ENCODE measurements at places on chromosomes 2 and 18.

DNA sequence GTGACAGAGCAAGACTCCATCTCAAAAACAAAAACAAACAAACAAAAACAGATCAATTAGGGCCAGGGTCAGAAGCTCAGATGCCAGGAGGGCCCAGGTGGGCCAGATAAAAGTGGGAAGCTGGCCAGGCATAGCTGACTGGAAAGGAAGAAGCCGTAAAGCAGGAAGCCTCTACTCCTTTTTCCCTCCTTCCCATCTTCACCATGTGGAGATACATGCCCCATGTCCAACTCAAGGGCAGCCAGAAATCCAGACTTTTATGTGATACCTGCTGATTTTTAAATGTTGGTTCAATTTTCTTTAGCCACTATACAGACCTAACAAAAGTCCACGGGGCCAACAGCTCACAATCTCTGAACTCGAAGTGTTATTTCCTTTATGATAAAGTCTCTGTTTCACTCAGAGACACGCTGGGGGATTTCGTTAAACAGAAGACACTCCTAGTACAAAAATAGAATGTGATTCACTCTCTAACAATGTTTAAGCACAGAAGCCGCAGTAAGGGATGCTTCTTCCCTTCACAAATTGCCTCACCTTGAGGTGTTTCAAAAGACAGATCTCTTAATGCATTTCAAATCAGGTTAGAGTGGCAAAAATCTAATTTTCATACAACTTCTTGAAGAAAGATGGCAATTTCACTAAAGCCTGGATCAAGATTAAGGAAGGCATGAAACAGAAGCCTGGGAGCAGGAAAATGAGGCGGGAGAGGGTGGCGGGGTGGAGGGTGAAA is 14.0 kb downstream of the TMEM247 start:
- no peaks in the 10 kb centered on the region for H3K27me3 ChIP-seq
- H3K4me3 ChIP-seq: no peak overlapping the region
- no peak for DNase-seq
- no peaks in the 10 kb centered on the region for H3K36me3 ChIP-seq

GRCh38 chr18:78687736-78688135 is 291.9 kb upstream of the SALL3 start:
- no peak overlapping the region for H3K4me3 ChIP-seq
- no peak overlapping the region for H3K27ac ChIP-seq
- no peak for DNase-seq
- no peaks in the 10 kb centered on the region for H3K27me3 ChIP-seq
- H3K4me1 ChIP-seq: no peaks in the 10 kb centered on the region

GRCh38 chr2:222753251-222753824 is 81.9 kb downstream of the MOGAT1 start:
- no peak overlapping the region for H3K4me3 ChIP-seq
- no peak for DNase-seq
- H3K36me3 ChIP-seq: no peaks in the 10 kb centered on the region
- H3K4me1 ChIP-seq: no peaks in the 10 kb centered on the region
- H3K27ac ChIP-seq: no peak overlapping the region

GRCh38 chr2:237456200-237456843 is 30.7 kb upstream of the MLPH start:
- peaks cover 10% of the 10 kb centered on the region for H3K4me1 ChIP-seq
- no peak overlapping the region for H3K27ac ChIP-seq
- no peak for DNase-seq
- H3K4me3 ChIP-seq: no peak overlapping the region
- no peaks in the 10 kb centered on the region for H3K36me3 ChIP-seq
- peaks cover 51% of the 10 kb centered on the region for H3K27me3 ChIP-seq

DNA sequence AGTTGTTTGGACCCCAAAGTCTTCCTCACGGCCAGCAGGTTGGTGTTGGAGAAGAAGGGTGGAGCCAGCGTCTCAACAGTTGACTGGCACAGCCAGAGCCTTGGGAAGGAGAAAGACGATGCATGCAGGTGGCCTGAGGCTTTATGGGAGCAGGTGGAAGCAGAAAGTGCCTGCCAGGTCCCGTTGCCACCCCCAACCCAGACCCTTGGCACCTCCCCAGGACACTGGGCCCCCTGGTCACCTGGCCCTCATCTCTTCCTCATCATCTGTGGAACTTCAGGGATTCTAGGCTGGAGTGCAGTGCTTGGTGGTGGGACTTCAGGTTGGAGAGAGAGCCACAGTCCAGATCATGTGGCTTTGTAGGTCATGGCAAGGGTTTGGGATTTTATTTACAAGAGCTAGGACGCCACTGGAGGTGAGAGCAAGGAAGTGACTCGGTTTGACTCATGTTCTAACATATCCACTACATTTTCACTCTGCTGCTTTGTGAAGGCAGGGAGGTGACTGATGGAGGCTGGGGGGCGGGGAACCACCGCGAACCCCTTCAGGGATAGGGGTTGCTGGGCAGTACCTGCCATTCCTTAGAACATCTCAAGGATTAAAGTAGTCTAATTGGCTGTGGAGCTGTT is 62.5 kb upstream of the B3GNT7 start:
- H3K4me3 ChIP-seq: no peak overlapping the region
- H3K4me1 ChIP-seq: no peaks in the 10 kb centered on the region
- peaks cover 16% of the 10 kb centered on the region for H3K36me3 ChIP-seq
- no peak overlapping the region for H3K27ac ChIP-seq
- DNase-seq: no peak

DNA sequence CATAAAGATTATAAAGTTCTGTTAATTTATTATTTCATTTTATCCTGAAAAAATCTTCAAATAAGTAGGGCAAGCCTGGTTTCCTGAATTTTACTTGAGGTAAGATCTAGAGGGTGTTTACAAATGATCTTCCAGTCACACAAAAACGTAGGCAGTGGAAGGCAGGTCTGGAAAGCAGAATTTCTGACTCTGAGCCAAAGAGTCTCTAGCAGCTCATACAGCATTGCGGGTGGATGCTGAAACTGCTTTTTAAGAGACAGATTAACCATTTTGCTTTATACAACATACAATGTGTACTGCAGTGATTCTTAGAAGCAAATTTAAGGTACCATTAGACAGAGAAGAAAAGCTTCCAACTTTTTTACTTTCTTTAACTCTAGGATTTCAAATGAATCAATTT is 117.0 kb downstream of the FTCDNL1 start:
- DNase-seq: no peak
- H3K4me3 ChIP-seq: no peak overlapping the region
- no peak overlapping the region for H3K27ac ChIP-seq
- no peaks in the 10 kb centered on the region for H3K36me3 ChIP-seq
- H3K4me1 ChIP-seq: no peaks in the 10 kb centered on the region

DNA sequence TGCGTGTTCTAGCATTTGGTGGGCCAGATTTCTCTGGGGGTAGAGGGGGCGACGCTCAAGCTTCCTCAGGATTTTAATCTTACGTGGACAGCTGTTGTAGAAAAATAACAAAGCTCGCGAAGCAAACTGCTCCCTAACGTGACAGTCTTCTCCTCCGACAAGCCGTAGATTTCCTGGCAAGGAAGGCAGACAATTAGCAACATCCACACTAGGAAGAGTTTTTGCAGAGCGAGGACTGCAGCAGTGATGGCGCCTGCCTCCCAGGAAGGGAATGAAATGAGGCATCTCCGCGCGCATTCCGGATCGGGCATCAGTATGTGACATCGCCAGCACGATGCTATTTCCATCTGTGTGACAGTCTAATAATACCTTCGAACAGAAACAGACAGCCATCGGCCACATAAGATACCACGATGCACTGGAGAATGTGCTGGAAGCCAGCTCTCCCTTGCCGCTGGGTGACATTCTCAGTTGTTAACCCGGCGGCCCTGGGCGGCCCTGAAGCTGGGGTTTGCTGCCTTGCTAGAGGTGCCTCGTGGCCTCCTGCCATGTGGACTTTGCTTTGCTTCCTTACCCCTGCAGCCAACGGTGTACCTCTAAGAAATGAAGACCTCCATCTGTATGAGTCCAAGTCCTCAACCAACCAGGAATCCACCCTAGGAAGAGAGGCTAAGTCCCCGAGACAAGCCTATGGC is 101.8 kb upstream of the AGAP1 start:
- no peak overlapping the region for H3K4me3 ChIP-seq
- H3K4me1 ChIP-seq: peaks cover 4% of the 10 kb centered on the region
- peaks cover 13% of the 10 kb centered on the region for H3K27me3 ChIP-seq

- peak overlapping the region; percentile 63 for H3K4me3 ChIP-seq
- H3K36me3 ChIP-seq: no peaks in the 10 kb centered on the region
- peak overlapping the region; percentile 82 for H3K27ac ChIP-seq
- DNase-seq: no peak
- no peaks in the 10 kb centered on the region for H3K27me3 ChIP-seq
These were observed 1.6 kb downstream of the KLHL29 start for GRCh38 chr2:23386339-23387220.

DNA sequence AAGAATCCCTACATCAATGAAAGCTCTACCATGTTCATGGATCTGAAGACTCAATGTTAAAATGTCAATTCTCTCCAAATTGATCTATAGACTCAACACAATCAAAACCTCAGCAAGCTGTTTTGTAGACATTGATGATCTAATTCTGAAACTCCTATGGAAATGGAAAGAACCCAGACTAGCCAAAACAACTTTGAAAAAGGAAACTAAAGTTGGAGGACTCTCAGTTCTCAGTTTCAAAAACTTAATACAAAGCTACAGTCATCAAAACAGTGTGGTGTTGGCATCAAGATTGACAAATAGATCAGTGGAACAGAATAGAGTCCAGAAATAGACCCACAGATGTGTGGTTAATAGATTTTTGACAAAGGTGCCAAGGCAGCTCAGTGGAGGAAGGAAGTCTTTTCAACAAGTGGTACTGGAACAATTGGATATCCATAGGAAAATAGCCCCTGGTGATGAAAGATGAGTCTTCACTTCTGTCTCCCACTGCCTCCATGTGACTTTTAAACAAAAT is 30.4 kb downstream of the LBH start:
- H3K4me3 ChIP-seq: no peak overlapping the region
- no peak for DNase-seq
- H3K4me1 ChIP-seq: peaks cover 11% of the 10 kb centered on the region
- no peak overlapping the region for H3K27ac ChIP-seq
- H3K27me3 ChIP-seq: no peaks in the 10 kb centered on the region

DNA sequence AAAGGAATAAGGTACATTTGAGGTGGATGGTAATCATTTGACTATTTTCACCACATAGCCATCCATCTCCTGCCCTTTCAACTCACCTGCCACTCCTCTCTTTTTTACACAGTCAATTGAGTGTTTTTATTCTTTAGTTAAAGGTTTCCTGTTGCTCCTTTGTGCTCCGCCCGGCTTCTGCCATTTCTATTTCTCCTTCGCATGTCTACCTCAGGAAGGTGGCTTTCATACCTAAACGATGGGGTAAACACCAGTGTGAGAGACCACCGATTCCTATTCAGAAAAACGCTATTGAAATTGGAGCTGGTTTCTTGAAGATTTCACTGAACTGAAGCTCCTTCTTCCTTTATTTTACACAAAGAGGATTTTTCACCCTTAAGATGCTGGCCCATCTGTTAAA is 1628.0 kb upstream of the PIK3C3 start:
- DNase-seq: no peak
- H3K4me1 ChIP-seq: no peaks in the 10 kb centered on the region
- H3K36me3 ChIP-seq: no peaks in the 10 kb centered on the region
- H3K27me3 ChIP-seq: no peaks in the 10 kb centered on the region
- no peak overlapping the region for H3K4me3 ChIP-seq

- no peak for DNase-seq
- no peaks in the 10 kb centered on the region for H3K36me3 ChIP-seq
- no peaks in the 10 kb centered on the region for H3K4me1 ChIP-seq
- no peaks in the 10 kb centered on the region for H3K27me3 ChIP-seq
These were observed 91.5 kb upstream of the NRP2 start for GRCh38 chr2:205590759-205591158.

GRCh38 chr2:143142598-143142997 is 13.4 kb downstream of the ARHGAP15 start:
- no peak overlapping the region for H3K4me3 ChIP-seq
- no peaks in the 10 kb centered on the region for H3K36me3 ChIP-seq
- H3K27ac ChIP-seq: no peak overlapping the region
- no peaks in the 10 kb centered on the region for H3K4me1 ChIP-seq
- no peaks in the 10 kb centered on the region for H3K27me3 ChIP-seq

DNA sequence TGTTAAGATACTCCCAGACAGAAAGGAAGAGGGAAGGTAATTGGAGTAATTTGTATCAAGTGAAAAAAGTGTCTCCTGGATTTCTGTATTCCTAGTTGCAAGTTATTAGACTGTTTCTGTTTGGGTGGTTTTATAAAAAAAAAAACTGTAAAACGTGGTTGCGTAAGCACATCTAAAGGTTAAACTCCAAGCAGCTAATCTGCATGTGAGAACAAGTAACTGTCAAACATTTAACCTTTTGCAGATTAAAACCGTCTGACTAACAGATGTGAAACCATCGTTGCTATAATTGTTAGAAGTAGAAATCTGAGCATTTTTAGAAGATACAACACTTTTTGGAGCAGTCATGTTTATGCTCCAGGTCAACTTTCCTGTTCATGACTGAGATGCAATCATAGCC is 72.3 kb downstream of the AFF3 start:
- peaks cover 3% of the 10 kb centered on the region for H3K4me1 ChIP-seq
- no peak overlapping the region for H3K27ac ChIP-seq
- DNase-seq: no peak
- H3K4me3 ChIP-seq: no peak overlapping the region
- H3K36me3 ChIP-seq: no peaks in the 10 kb centered on the region

DNA sequence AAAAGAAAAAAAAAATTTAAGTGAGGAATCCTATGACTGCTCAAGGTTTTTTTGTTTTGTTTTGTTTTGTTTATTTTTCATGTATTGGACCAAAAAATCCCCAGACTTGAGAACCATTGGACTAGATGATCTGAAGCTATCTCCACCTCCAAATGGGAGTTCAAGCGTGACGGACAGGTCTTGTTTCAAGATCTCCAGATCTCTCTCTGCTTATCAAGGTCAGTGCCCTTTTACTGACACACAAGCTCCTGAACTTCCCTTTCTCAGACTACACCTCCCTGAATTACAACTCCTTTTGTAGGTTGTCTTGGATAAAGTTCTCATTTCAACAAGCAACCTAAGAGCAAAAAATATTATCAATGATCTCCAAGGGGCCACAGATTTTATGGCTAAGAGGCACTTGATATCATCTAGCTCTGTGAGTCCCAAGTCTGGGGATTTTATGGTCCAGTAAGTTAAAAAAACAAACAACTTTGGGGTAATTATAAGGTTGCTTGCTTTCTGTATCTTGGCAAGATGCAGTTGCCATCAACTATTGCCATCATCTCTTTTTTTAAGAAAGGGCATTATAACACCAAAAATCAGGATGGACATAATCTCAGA is 396.0 kb upstream of the ATP5MC3 start:
- H3K27ac ChIP-seq: no peak overlapping the region
- no peak for DNase-seq
- H3K36me3 ChIP-seq: no peaks in the 10 kb centered on the region
- H3K4me3 ChIP-seq: no peak overlapping the region
- H3K4me1 ChIP-seq: no peaks in the 10 kb centered on the region

DNA sequence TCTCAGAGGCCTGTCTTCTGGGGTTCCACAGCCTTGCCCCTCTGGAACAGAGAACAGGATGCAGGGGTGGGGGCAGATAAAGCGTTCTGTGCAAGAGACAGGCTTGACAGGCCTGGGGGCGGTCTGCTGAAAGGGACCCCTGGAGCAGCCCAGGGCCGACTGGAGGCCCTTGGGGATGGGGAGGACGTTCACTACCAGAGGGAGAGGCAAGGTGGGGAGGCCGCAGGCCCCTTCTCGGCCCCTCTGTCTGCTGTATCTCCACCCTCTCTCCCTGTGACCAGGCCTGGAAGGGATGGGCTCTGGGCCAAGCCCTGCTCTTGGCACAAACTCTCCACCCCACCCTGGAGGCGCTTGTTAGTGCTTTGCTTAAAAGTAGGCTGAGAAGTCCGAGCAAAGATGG is 27.3 kb upstream of the INHBB start:
- H3K4me3 ChIP-seq: no peak overlapping the region
- H3K36me3 ChIP-seq: no peaks in the 10 kb centered on the region
- no peak for DNase-seq

- no peak overlapping the region for H3K27ac ChIP-seq
- H3K4me3 ChIP-seq: no peak overlapping the region
- H3K4me1 ChIP-seq: no peaks in the 10 kb centered on the region
- no peak for DNase-seq
These were observed 60.4 kb downstream of the DHRS9 start for GRCh38 chr2:169129703-169130243.
